Smooth muscle cell of the brain vasculature (primary cell): ENCODE measurements at places on chromosomes 4 and X.

DNA sequence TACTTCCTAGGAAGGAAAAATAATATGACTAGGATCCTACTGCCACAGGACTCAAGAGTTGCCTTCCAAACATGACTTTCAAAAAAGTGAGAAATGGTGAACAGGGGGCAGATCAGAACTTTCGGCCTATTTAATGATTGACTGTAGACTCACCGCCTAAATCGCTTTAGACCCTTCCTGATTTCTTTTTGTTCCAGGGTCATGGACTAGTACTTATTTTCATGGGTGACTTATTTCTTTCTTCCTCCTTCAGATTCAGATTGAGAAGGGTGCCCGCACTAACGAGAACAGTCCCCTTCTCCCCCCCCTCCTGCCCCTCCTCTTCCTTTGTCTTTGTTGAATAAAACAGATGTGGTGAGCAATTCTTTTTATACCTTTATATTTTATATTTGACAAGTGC is 48.0 kb upstream of the KLHL8 start:
- no peak for DNase-seq

DNA sequence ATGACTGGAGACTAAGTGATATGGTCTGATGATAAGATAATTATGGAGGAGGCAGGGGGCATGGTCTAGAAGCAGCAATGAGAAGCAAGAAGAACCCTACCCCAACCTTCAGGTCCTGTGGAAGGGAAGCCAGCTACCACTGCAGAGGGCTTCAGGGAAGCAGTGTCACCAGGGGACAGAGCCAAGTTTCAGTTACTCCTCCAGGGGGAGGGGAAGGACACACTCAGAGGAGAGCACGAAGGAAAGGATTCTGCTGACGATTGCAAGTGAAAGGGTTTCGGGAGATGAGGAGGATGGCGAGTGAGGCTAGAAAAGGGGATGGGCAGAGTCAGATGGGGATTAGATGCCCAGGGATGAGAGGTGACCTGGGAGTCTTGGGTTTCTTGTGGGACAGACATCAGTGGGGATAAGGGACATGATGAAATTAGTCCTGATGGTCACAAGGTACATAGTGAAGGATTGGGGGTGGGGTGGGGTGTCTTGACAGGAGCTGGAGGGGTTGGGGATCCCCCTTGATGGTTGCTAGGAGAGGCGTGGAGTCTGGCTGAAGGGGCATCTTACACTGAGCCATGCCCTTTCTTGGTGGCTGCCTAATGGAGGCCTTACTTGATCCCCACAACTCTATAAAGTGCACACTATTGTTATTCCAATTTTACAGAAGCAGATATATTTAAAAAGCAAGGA is 45.4 kb downstream of the TIGD4 start:
- no peak for DNase-seq

DNA sequence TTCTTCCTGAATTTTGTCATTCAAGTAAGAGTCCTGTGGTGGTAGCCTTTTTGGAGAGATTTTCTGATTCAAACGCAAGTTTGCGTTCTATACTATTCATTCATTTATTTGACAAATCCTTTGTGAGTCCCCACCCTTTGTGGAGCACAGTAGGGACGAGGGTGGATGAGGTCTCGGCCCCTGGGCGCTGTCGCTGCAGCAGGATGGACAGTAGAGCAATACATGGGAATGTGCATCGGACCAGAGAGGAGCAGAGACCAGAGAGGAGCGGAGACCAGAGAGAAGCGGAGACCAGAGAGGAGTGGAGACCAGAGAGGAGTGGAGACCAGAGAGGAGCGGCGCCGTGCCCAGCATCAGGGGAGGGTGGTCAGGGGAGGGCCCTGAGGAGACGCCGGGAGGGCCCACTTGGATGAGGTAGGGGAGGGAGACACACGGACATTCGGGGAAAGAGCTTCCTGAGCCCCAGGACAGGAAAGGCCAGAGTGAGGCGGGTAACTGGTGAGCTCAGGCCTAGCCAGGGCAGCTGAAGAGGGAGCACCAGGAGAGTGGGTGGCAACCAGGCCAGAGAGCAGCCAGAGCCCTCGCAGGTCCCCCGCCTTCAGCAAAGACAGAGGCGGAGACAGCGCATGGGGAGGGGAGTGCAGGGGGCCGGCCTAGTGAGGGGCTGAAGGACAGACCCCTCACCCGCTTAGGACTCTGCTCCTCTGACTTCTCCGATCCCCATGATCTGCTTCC is 67.3 kb downstream of the NAT8L start:
- DNase-seq: no peak

DNA sequence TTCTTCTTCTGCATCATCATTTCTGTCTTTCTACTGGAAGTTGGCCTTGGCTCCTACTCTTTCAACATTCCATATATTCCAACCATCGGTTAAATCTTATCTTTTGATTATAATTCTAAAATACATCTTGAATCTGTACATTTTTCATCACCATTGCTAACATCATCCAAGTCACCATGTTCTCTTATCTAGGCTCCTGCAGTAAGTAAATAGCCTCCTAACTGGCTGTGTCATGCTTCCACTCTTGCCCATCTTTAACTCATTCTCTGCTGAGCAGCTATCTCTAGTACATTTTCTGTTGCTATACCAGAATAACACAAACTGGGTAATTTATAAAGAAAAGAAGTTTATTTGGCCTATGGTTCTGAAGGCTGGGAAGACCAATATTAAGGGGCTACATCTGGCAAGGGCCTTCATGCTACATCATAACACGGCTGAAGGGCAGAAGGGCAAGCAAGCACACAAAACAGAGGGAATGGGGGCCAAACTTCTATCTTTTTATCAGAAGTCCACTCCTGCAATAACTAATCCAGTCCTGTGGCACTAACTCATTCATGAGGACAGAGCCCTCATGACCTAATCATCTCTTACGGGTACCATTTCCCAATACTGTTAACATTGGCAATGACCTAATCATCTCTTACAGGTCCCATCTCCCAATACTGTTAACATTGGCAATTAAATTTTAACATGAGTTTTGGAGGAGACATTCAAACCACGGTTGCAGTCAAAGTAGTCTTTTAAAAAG is 72.2 kb downstream of the ENOX2 start:
- no peak for DNase-seq

DNA sequence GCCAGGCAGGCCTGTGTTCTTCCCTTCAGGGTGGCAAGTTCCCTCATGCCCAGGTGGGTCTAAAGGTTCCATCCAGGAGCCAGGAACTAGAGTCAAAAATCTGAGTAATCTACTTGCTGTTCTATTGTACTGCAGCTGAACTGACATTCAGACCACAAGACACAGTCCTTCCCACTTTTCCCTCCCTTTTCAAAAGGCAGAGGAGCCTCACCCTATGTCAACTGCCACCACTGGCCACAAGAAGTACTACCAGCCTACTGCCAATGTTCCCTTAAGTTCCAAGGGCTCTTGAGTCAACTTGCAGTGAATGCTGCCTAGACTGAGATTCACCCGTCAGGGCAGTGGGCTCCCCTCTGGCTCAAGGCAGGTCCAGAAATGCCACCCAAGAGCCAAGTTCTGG is 133.5 kb downstream of the FAM47B start:
- DNase-seq: no peak

DNA sequence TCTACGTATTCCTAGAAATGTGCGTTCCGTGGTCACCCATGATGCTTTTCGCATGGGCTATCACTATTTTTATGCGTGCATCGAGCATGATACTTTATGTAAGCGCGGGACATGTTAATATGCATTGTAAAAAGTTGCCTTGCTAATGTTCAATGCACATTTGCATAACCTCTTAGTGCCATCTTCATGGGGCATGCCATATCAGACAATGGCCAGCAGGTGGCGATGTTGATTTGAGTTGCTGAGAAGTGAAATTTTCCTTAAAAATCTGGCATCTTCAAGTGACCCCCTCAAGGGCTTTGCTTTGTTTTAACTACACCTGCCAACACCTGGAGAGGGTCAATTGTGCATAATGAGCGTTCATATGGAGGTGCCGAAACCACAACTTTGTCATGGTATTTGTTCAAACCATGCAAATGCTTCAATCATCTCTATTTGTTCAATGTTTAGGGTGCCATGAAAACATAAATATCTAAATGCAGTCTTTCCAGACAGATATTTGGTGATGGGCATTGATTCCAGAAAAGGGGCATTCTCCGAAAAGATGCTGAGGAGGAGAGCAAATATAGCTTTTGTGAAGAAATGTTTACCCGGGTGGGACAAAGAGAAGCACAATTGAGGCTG is 833.9 kb upstream of the PRKX start:
- peak; percentile 10 for DNase-seq

GRCh38 chr4:118810991-118811764 is 24.7 kb downstream of the SEC24D start:
- DNase-seq: no peak

- no peak for DNase-seq
Observed at GRCh38 chr4:87078987-87079486, 141.4 kb downstream of the KLHL8 start.
